Gastroesophageal sphincter (tissue), 4 donors: ENCODE measurements at places on chromosomes 11 and 22. TPM values are rescaled to one million over a fixed set of nuclear protein-coding genes. Genes with fewer than 3 reads are reported as not detected.
A peak's percentile ranks its signal among the peaks of the same experiment; 100 is the strongest.

Gene BSCL2
- 37.8 TPM for total RNA-seq

Gene CRYBB3
- total RNA-seq: not detected

DNA sequence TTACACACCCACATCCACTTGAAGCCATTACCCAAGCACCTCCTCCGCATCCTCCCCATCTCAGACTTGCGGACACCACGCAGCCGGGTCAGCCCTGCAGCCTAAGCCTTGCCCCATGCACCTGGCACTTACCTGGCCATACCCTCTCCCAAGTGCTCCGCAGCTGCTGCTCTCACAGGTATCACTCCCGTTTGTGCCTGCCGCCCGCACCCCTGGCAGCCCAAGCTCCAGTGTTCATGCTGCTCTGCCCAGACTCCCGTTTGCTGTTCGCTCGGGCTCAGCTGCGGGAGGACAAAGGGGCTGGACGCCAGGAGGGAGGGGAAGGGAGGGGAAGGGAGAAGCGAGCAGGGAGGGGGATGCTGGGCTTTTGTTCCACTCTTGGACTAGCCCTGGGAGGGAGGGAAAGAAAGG is at the start of gene KLHL35:
Gene KLHL35, minus strand, starts transcription at position 293 of the 411 bp plus-strand sequence. CDS start 2,574 bp downstream, outside the sequence.
- peaks cover 62% of the 10 kb centered on the region for H3K27me3 ChIP-seq
- peaks cover 37% of the 10 kb centered on the region for H3K4me1 ChIP-seq
- ATAC-seq: no peak

DNA sequence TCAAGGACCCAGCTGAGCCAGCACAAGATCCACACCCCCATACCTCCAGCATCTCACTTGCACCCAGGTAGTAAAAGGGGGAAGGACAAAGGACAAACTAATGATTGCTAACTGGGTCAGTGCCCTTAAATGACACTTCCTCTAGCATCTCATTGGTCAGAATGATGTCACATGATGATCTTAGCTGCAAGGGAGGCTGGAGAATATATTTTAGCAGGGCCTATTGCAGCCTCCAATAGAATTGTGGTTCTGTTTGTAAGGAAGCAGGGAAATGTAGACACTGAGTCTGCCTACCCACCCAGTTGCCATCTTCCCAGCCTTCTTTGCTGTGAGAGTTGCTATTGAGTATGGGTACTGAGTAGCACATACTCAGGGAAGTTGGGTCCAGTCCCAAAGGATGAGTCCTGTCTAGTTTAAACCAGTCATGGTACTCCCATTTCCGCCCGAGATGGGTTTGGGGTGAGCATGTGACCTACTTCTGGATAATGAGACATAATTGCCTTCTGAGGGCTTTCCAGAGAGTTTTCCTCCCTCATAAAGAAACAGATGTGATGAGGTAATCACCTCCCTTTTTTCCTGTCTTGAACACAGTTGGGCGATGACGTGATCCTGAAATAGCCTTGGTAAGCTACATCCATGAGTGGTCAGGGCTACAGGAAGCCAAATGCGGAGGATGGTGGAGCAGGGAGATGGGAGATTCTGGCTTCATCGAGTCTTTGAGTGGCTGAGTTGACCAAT is 5.5 kb upstream of the DNAL4 start:
- no peaks in the 10 kb centered on the region for H3K36me3 ChIP-seq
- no peak overlapping the region for H3K27ac ChIP-seq
- H3K4me1 ChIP-seq: peaks cover under 1% of the 10 kb centered on the region
- no peak for ATAC-seq
- no peak overlapping the region for H3K4me3 ChIP-seq

DNA sequence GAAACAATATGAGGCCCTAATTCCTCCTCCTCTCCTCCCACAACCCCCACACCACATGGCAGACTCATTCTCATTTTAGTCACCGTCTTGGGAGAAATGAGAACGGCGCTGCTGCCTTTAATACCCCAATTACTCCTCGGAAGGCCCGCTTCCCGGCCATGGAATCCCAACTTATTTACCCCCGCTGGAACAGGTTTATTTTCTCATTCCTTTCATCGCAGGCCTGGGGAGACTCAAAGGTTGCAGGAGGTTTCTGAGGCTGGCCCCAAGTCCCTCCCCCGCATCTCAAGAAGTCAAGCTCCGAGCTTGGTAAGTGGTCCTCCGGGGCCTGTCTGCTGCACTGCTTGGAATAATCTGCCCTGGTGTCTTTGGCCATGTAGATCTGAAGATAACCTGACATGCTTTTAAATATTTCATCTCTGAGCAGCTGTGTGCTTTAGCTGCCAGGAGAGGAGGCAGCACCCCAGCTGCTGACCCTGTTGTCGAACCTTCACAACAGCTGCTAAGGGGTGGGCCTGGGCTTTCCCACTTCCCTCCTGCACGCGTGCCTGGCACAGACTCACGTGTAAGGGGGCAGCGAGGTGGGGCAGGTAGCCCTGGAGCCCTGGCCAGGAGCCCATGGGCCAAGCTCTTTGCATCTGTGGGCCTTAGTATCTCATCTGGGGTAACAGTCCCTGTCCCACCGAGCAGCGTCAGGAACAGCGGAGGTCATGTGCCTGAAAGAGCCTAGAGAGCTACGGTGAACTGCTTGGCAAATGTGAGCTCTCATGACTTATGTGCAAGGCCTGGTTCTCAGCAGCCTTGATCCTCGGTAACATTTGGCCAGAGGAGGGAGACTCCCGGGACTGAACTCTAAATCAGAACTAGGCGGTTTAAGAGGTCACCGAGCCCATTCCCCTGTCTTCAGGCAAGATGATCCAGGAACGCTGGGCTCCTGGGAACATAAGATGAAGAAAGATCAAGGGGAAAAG is 164.6 kb downstream of the ST3GAL4 start:
- H3K27ac ChIP-seq: no peak overlapping the region
- no peaks in the 10 kb centered on the region for H3K4me1 ChIP-seq
- no peaks in the 10 kb centered on the region for H3K36me3 ChIP-seq
- no peak overlapping the region for H3K4me3 ChIP-seq

DNA sequence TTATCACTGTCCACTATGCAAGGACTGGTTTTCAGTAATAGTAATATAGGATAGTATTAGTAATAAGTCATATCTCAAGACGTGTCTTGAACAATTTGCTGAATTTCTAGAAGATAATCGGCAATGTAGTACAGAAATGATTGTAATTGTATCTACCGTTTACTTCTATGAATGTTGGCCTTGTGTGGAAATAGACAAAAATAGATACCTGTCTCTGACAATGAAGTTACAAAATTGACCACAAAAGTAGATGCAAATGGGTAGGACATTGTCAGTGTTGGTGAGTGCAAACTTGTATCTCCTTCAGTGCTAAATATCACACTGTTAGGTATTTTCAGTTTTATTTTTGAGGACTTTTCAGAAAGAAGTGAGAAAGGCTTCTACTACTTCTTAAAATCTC is 43.1 kb downstream of the SVIP start:
- no peak overlapping the region for H3K4me3 ChIP-seq
- H3K27me3 ChIP-seq: no peaks in the 10 kb centered on the region
- no peak overlapping the region for H3K27ac ChIP-seq

GRCh38 chr22:20569059-20570058 is 61.9 kb downstream of the MED15 start:
- H3K4me1 ChIP-seq: peaks cover 6% of the 10 kb centered on the region
- H3K36me3 ChIP-seq: peaks cover 96% of the 10 kb centered on the region
- H3K27ac ChIP-seq: peak overlapping the region; percentile 19
- ATAC-seq: peak; percentile 91
- H3K27me3 ChIP-seq: no peaks in the 10 kb centered on the region

Gene LRRC74B
- not detected for total RNA-seq

Gene TMEM191B
- total RNA-seq: 3.8 TPM

Gene MPPED1
- 0.13 TPM for total RNA-seq

DNA sequence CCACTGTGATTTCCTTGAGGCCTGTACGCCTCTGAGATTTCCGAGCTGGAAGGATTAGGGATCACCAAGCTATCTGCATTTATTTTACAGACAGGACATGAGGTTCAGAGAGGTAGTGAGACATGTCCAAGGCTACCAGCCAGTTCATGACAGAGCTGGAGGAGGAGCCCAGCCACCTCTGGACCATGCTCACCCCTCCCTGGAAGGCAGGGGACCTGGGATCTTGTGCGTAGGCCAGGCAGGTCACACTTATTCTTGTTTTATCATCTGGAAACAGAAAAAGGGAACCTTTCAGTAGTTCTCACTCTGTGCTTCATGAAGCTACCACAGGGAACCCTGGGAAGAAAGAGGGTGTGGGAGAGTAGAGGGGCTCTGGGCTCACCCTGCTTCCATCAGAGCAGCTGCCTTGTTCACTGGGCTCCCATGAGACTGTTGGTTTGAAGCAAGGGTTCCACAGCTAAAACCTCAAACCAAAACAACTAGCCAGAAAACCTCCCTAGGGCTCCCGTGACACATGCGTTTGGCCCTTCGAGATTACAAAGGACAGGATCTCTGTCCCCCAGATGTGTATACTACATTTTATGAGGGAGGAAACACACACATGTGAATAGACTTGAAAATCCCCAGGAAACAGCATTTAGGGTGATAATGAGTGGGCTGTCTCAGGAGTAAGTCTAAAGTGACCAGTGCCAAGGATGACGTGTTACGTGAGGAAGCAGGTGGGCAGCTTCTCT is 106.4 kb downstream of the DSCAML1 start:
- H3K4me3 ChIP-seq: no peak overlapping the region
- no peaks in the 10 kb centered on the region for H3K36me3 ChIP-seq
- H3K27me3 ChIP-seq: peaks cover 6% of the 10 kb centered on the region
- no peak overlapping the region for H3K27ac ChIP-seq
- no peak for ATAC-seq

- H3K36me3 ChIP-seq: peaks cover 74% of the 10 kb centered on the region
- H3K27ac ChIP-seq: peak overlapping the region; percentile 93
- no peaks in the 10 kb centered on the region for H3K27me3 ChIP-seq
Observed at GRCh38 chr22:41524809-41525449, 19.3 kb downstream of the POLR3H start.

Gene RBX1
- 52.4 TPM for total RNA-seq

Gene OR8B3
- not detected for total RNA-seq

DNA sequence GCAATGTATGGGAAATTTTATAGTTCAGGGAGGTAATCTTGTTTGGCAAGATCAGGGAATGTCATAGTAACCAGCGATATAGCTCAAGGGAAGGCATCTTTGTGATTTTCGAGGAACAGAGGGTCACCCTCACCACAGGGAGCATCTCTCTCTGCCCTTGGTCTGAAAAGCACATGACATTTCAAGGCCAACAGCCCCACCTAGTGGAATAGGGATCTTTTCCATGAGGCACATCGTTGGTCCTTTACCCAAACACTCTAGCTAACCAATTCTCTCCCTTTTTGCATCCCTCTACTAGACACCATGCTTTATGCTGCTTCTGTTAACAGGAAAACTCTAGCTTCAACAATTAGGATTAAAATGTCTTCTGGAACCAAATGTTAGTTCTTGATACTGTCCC is 179.0 kb downstream of the GRM5 start:
- H3K27ac ChIP-seq: no peak overlapping the region
- no peak overlapping the region for H3K4me3 ChIP-seq
- no peak for ATAC-seq
- H3K4me1 ChIP-seq: no peaks in the 10 kb centered on the region
- H3K36me3 ChIP-seq: no peaks in the 10 kb centered on the region
- no peaks in the 10 kb centered on the region for H3K27me3 ChIP-seq

Gene PHF21B
- 0.31 TPM for total RNA-seq

Gene PDGFD
- 9.3 TPM for total RNA-seq

Gene OR2AT4
- total RNA-seq: not detected

Gene MS4A4A
- total RNA-seq: 65.7 TPM

- no peak for ATAC-seq
- H3K27ac ChIP-seq: no peak overlapping the region
- no peaks in the 10 kb centered on the region for H3K36me3 ChIP-seq
- no peak overlapping the region for H3K4me3 ChIP-seq
Observed at GRCh38 chr11:59025097-59025496, 61.0 kb upstream of the GLYATL1B start.

Gene OR8G5
- not detected for total RNA-seq

GRCh38 chr11:3035333-3035732 is 21.9 kb downstream of the CARS1 start:
- no peak overlapping the region for H3K27ac ChIP-seq
- ATAC-seq: no peak
- H3K27me3 ChIP-seq: no peaks in the 10 kb centered on the region
- H3K36me3 ChIP-seq: peaks cover 97% of the 10 kb centered on the region

Gene APOL3
- total RNA-seq: 44.6 TPM

- H3K36me3 ChIP-seq: no peaks in the 10 kb centered on the region
- H3K4me1 ChIP-seq: no peaks in the 10 kb centered on the region
- no peak overlapping the region for H3K27ac ChIP-seq
- no peak overlapping the region for H3K4me3 ChIP-seq
- peaks cover 12% of the 10 kb centered on the region for H3K27me3 ChIP-seq
Observed at GRCh38 chr11:58742981-58743880, 11.5 kb upstream of the GLYAT start.

Gene KLHL35
- total RNA-seq: not detected

DNA sequence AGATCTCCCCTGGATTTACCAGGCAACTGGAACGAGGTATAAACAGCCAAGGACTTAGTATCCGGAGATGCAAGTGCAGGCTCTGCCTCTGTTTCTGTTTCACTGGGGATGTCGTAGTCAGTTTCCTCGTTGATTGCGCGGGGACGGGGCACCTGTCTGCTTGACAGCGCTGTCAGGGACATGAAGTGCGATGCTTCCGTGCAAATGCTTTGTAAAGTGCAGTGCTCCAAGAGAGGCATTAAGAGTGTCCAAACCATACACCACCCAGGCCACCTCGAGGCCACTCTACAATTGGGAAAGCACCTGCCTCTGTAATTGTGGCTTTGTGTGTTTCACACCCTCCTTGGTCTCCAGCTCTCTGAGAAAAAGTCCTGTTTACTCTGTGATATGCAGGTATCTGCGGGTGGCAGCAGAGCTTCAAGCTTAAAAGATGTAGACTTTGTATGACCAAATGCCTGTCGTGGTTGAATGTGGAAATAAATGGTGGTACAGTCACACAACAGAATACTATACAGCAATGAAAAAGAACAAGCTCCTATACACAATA is 18.6 kb upstream of the CD5 start:
- H3K4me1 ChIP-seq: no peaks in the 10 kb centered on the region
- no peak for ATAC-seq
- H3K27ac ChIP-seq: no peak overlapping the region

DNA sequence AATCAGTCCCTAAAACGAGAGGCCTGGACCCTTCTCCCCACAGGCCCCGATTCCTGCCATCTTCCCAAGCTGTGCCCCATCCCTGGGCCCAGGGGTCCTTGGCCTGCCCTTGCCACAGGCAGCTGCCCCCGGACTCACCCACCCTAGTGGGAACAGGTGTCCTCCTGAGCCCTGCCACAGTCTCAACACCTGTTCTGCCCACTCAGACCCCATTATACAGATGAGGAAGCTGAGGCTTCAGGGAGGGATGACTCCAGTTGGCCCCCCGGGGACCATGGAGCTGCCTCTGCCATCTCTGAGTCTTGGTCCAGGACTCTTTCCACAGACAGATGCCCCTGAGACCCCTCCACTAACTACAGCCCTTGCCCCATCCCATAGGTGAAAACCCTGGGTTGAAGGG is 15.9 kb downstream of the MYBPC3 start:
- no peak for ATAC-seq
- no peak overlapping the region for H3K4me3 ChIP-seq
- no peaks in the 10 kb centered on the region for H3K4me1 ChIP-seq
- no peaks in the 10 kb centered on the region for H3K27me3 ChIP-seq
- H3K36me3 ChIP-seq: no peaks in the 10 kb centered on the region
